ENCODE measurements at places on chromosomes 2 and 18. TPM values are rescaled to one million over a fixed set of nuclear protein-coding genes. Genes with fewer than 3 reads are reported as not detected.

Gene OSBPL6
- 0.52 TPM for total RNA-seq

Gene DOK6
- total RNA-seq: 9.0 TPM

Gene XDH
- total RNA-seq: 0.17 TPM

Gene MYO1B
- 84.0 TPM for total RNA-seq

Gene HOXD3
- not detected for total RNA-seq

Gene CELF4
- not detected for total RNA-seq

Gene CNGA3
- 0.16 TPM for total RNA-seq

Measured in bronchial smooth muscle cell (primary cell).